Kidney capillary endothelial cell (primary cell): ENCODE measurements at places on chromosomes 11 and 22.
A peak's percentile ranks its signal among the peaks of the same experiment; 100 is the strongest.

- DNase-seq, result no peak
Observed at GRCh38 chr11:129283141-129283540, 91.0 kb upstream of the ARHGAP32 start.

GRCh38 chr11:43419460-43419859, 60.7 kb downstream of the TTC17 start:
- DNase-seq, result peak; percentile 50

DNA sequence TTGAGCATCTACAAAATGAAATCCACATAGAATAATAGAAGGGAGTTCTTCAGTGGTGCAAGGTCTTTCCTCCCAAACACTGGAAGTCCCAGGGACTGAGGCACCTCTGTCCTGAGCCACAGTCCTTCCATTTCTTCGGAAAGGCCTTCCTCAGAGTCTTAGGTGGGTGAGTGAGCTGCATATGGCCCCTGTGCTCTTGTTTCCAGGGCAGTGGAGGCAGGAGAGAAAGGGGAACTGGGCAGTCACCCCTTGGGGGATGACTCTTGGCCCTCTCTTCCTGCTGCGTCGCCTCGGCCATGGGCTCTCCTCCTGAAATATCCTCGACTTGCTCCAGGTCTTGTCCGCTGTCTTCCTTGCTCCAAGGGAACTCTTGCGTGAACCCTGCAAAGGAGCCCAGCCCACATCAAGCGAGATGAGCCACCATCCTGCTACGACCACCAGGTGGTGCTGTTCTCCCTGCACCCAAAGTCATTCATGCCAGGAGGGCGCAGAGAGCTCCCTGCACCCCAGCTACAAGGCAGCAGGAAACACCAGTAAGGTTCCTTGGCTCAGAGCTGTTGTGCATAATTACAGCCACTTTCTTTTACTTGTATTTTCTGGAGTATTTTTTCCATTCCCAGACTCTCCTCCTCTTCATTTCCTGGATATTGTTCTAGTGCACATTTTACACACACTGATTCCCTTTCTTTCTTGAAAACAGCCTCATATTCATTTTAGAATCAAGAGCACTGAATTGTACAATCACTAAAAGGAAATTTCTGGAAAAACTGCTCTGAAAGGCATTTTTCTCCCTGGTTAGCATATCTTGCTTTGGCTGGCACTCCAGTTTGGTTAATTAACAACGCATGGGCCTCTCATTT, 397.8 kb downstream of the OPCML start:
- DNase-seq, result peak; percentile 59

DNA sequence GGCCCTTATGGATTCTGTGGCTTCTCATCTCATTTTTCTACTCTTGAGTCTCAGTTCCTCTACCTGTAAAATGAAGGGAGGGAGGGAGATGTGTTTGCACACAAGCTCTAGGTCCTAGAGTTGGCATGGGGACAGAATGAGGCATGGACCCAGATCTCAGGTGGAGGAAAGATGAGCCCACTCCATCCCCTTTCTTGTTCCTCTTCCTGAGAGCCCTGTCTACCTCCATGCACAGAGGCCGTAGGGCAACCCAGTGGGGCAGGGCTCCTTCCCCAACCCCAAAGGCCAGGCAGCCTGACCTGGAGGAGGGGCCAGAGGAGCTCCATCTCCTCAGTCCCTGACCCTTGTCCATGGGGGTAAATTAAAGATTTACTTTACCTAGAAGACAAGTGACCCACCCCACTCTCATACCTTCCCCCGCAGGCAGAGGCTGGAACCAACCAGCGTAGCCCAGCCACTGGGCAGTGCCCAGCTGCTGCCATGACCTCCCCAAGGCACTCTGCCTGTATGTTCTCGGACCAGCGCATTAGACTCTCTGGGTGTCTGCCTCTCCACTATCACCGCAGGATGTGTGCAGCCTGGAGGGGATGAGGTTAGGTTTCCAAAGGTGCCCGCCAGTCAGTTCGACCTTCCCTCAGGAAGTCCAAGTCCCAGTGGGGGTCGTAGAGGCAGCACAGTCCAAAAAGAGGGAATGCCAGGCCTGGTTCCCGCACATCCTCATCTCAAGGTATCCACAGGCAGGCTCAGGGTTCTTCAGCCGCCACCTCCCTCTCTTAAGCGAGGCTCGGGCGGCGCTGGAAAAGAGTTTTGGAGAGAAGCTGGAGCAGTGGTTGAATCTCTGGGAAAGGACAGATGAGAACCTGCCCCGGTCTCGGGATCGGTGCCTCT, 3.0 kb downstream of the SMTN start:
- no peak for DNase-seq

GRCh38 chr11:16784097-16784496, 45.6 kb downstream of the C11orf58 start:
- DNase-seq, result no peak

DNA sequence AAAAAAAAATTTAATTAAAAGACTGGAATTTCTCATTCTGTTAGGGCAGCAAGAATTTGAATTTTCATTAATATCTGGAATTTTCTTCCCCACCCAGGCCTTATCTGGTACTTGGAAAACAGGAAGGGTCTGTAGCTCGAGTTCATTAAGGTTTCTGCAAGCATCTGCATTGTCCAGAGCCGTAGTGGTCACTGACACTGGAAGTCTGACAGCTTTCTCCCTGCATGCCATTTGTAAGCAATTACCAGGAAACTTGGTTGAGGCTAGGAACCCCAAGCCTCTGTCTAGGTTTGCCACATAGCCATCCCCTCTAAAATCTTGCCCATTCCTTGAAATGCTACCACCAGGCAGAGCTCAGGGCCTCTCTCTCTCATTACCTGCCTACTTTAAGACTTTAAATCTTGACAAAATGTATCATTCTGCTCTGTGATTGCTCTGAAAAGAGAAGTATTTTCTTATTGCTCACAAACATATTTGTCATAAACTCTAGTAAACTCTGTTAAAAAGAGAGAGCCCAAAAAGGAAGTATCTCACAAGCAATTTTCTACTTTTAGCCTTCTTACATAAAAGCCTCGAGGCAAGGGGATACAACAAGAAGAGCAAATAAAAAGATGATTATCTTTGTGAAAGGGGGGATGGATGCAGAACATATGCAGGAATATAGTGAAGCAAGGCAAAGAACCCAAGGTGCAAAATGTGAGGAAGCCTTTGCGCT, 5.5 kb upstream of the PGM2L1 start:
- no peak for DNase-seq

- no peak for DNase-seq
Observed at GRCh38 chr22:45585437-45585755, 82.7 kb downstream of the FBLN1 start.

- DNase-seq, result no peak
Observed at GRCh38 chr11:95991101-95991500, 67.2 kb upstream of the MTMR2 start.

DNA sequence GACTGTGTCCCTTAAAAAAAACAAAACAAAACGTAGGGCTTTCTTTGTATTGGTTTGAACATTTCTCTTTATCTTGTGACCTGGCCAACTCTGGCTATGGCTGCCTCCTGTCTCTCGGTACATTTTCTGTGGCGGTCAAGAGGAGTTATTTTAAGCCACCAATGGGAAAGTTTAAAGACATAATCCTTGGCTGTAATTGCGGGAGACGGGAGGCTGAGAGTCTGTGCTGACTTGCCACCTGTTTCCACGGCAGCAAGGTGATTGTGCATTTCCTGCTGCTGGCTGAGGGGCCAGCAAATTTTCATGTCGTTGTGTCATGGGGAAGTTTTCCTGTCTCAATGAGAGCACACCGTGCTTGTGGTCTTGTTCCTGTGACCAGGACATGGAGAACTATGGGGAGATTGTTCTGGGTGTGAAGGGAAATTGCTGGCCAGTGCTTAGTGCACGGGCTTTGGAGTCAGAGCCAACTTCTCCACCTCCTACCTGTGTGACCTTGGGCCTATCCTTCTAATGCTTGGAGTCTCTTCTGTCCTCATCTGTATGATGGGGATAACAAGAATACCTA, 11.0 kb downstream of the PTPRJ start:
- peak; percentile 21 for DNase-seq

GRCh38 chr11:1043563-1044096, 7.1 kb upstream of the MUC6 start:
- no peak for DNase-seq

GRCh38 chr11:134397304-134398078, 14.6 kb downstream of the B3GAT1 start:
- no peak for DNase-seq

DNA sequence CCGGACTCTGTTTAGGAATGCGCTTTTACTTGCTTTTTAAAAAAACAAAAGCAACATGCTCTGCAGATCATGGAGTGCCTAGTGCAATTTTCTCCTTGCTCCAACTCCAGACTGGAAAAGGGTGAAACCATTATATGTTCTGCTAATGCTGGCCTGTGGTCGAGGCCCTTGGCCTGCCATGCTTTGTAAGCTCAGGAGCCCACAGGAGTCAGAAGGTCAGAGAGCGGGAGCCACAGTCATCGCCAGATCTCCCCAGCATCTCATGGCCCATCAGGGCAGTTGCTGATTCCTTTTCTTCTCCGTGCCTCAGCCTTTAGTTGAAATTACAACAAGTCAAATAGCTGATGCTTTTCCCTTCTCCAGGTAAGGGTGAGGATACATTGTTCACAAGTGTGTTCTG, 80.3 kb downstream of the DDIAS start:
- no peak for DNase-seq

GRCh38 chr11:70595452-70595851, 197.1 kb downstream of the CTTN start:
- DNase-seq, result no peak

DNA sequence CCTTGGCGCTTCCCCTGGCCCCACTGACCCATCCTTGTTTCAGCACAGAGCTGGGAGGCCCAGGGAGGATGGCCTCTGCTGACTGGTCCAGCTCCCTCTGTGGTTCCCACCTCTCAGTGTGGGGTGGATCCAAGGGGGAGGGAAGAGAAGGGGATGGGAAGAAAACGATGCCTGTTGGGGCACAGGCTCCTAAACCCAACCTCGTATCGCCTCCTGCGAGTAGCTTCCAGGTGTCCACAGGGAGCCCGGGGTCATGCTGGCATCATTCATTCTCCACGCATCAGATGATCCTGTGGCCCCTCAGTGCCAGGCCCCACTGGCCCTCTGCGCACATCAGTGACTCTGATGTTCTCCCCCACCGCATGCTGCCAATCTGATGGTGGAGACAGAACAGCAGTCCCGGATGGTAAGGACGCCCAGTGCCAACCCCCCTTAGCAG, 5.1 kb downstream of the MYEOV start:
- DNase-seq, result no peak

GRCh38 chr11:97109078-97109477, 719.3 kb downstream of the JRKL start:
- no peak for DNase-seq

- DNase-seq, result no peak
Observed at GRCh38 chr11:95074792-95075563, 8.3 kb downstream of the SRSF8 start.

- no peak for DNase-seq
Observed at GRCh38 chr11:71221821-71222220, 30.6 kb downstream of the SHANK2 start.

GRCh38 chr11:116461789-116462188, 311.0 kb downstream of the BUD13 start:
- no peak for DNase-seq

DNA sequence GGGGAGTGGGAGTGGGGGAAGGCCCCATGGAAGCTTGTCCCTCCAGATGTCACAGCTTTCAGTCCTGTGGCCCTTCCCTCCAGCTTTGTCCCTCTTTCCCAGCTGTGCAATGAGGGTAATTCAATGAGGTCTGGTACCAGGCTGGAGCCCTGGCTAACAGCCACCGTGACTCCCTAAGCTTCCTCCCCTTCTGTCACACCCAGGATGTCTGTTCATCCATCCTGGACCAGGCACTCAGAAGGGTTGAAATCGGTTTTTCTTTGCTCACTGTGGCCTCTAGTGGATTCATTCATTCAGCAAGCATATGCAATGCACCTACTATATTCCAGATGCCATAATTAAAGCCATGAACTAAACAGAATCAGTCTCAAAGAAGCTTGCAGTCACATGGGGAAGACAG, 38.7 kb downstream of the SYT13 start:
- DNase-seq, result no peak

GRCh38 chr11:29334776-29335130, 682.1 kb downstream of the KCNA4 start:
- no peak for DNase-seq

DNA sequence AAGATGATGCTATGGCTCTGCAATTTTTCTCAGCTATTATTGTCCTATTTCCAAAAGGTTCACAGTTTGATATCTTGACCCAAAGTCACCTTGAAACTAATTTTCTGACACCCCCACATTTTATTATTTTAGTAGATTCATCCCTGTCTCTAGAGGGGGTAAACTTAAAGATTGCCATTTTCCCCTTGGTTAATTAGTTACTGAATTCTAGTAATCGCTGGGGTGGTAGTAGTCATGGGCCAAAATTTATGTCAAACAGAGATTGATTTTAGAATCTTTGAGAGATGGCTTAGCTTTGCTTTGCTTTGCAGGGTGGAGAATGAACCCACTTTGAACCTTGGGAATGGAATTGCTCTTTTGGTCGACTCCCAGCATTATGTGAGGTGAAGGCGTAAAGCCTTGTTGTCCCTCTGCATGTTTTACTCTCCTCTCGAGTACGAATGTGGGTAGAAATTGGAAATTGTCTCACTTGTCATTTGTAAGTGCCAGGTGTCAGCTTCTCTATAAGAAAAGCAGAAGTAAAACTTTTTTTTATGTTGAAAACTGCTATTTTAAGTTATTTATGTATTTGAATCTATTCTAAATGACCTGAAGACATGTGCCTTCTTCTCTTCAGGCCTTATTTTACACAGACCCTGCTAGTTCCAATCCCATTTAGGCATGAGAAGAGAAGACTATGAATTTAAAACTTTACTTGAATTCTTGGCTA, 42.4 kb upstream of the RCE1 start:
- DNase-seq, result no peak

DNA sequence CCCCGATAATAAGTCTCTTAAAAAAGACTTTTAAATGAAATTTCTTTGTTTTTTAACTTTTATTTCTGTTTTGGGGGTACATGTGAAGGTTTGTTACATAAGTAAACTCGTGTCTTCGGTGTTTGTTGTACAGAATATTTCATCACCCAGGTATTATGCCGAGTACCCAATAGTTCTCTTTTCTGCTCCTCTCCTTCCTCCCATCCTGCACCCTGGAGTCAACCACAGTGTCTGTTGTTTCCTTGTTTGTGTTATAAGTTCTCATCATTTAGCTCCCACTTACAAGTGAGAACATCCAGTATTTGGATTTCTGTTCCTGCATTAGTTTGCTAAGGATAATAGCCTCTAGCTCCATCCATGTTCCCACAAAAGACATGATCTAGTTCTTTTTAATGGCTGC, 1.6 kb upstream of the GSTP1 start:
- DNase-seq, result no peak

DNA sequence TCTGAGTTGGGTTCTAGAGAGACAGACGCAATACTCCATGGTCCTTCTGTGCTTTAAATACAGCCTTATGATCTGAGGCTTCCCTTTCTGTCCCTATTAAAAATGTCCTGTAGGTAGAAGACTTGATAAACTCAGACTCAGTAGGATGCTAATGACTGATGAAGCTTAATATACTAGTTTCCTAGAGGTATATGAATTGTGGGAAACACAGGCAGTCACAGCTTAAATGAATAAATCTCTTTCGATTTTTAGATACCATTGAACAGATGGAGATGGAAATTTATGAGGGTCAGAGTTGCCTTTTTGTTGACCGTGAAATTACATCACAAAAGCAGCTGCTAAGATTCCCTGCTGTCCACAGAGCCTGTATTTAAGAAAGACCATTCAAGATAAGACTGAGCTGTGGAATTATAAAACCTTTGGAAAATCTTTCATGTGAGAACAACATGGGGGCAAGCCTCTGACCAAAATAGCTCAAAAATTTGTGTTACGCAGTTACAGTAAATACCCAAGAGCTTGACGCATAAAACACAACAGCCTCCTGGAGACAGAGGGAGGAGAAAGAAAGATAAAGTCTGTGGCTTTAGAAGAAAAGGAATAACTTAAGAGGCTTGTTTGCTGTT, 172.3 kb downstream of the AASDHPPT start:
- DNase-seq, result no peak
